Epithelial cell of esophagus (primary cell): ENCODE measurements at places on chromosomes 11 and 22.
A peak's percentile ranks its signal among the peaks of the same experiment; 100 is the strongest.

GRCh38 chr11:13692172-13692571 is 23.7 kb downstream of the FAR1 start:
- peak; percentile 58 for DNase-seq

GRCh38 chr11:66100272-66101065 is 30.4 kb downstream of the PACS1 start:
- DNase-seq = peak; percentile 52

GRCh38 chr22:37301144-37301830 is 19.0 kb downstream of the CYTH4 start:
- DNase-seq = no peak

DNA sequence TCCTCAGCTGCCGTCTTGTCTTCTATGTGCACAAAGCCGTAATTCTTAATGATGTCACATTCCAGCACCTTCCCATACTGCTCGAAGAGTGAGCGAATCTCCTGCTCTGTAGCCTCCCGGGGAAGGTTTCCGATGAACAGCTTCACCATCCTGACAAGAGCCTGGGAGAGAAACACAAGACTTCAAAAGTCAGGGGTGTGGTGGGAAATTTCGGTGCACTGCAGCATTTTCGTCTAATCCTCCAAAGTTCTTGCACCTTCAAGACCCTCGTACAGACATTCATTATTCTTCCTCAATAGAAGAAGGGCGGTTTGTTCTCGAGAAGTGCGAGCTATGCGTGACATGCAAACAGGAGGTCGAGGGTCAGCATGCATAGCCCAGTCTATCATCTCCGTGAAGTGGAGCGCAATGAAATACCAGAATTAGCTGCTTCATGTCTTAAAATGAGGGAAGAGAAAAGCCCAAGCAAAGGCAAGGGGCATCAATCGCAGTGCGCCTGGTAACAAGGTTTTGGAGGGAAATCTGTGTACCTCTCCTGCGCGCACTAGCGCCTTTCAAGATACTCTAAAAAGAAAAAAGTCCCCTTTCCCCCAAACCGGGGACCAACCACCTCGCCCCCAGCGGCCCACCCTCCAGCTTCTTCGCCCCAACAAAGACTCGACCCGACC is 622 bp downstream of the RBM4B start:
- peak; percentile 7 for DNase-seq

DNA sequence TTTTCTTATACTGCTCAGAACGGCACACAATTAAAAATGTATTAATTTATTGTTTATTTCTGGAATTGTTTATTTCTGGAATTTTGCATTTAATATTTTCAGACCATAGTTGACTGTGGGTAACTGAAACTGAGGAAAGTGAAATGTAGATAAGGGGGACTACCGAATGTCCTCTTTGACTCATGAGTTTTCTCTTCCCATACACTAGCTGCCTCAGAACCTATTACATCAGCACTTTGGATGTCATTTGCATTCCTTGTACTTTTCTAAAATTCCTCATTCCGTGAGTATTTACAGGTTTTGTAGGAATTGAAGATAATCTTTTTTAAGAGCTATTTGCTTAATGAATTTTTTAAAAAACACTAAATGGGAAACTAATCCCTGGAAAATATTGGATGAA is 29.8 kb downstream of the ZC3H12C start:
- no peak for DNase-seq

- no peak for DNase-seq
These were observed 1131.9 kb downstream of the BRD1 start for GRCh38 chr22:48695731-48696305.

- DNase-seq = no peak
These were observed 43.3 kb upstream of the EP300 start for GRCh38 chr22:41048791-41049717.

- no peak for DNase-seq
These were observed 57.9 kb downstream of the DYNC2H1 start for GRCh38 chr11:103167166-103167565.

DNA sequence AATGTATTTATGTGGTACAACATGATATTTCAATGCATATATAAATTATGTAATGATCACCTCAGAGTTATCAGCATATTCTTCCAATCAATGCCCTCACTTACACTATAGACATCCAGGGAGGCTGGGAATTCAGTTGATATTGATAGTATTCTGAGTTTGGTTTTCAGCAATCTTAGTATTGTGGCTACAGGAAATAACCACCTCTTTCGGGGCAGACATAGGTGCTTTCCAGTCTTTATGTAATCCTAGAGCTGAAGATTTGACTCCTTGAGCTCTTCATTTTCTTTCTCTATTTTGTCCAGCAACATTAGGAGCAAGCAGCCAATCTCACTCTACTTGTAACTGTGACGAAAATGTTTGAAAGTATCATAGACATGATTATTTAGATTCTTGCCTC is 712.7 kb upstream of the KIRREL3 start:
- DNase-seq = no peak

DNA sequence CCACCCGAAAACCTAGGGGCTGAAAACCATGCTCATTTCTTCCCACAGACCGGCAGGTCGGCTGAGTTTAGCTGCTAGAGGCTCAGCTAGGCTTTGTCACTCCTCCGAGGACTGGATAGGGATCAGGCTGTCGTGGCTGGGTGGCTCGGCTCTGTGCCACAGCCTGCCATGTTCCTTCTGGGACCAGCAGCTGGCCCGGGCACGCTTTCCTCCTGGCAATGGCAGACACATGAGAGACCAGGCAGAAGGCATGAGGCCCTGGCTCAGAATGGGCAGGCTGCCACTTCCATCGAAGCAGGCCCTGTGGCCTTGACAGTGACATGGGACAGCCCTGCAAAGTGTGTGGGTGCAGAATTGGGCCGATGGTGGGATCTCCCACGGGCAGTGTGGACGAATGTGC is 20.9 kb downstream of the PARVG start:
- DNase-seq = no peak

- DNase-seq = peak; percentile 8
These were observed at the start of gene LARGE1 for GRCh38 chr22:33920197-33920540. LARGE1 (minus strand) TSS chr22:33920476.

GRCh38 chr11:71917646-71918140 is 10.7 kb downstream of the XNDC1N start:
- DNase-seq = no peak

GRCh38 chr11:104526006-104526405 is 362.1 kb upstream of the PDGFD start:
- no peak for DNase-seq

GRCh38 chr11:34344768-34345539 is 12.9 kb downstream of the ABTB2 start:
- DNase-seq = peak; percentile 86

DNA sequence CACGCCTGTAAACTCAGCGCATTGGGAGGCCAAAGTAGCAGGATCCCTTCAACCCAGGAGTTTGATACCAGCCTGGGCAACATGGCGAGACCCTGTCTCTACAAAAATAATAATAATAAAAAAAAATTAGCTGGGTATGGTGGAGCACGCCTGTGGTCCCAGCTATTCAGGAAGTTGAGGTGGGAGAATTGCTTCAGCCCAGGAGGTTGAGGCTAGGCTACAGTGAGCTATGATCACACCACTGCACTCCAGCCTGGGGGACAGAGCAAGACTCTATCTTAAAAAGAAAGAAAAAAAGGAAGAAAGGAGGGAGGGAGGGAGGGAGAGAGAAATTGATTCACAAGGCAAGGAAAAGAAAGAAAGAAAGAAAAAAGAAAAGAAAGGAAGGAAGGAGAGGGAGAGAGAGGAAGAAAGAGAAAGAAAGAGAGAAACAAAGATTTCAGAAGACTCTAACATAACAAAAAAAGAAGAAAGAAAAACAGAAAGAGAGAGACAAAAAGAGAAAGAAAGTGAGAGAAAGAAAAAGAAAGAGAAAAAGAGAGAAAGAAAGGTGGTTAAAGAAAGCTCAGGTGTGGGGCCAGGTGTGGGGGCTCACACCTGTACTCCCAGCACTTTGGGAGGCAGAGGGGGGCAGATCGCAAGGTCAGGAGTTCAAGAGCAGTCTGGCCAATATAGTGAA is 37.3 kb upstream of the MYH9 start:
- no peak for DNase-seq

- no peak for DNase-seq
These were observed 21.9 kb upstream of the PARVG start for GRCh38 chr22:44158816-44159215.

- DNase-seq = peak; percentile 94
These were observed at the start of gene FJX1 for GRCh38 chr11:35617687-35618496. FJX1 (plus strand) TSS chr11:35618460; CDS start chr11:35618637, 177 bp downstream.

GRCh38 chr11:2551131-2551530 is 106.3 kb downstream of the KCNQ1 start:
- DNase-seq = no peak

- no peak for DNase-seq
These were observed 35.1 kb downstream of the APOL1 start for GRCh38 chr22:36287881-36288515.

DNA sequence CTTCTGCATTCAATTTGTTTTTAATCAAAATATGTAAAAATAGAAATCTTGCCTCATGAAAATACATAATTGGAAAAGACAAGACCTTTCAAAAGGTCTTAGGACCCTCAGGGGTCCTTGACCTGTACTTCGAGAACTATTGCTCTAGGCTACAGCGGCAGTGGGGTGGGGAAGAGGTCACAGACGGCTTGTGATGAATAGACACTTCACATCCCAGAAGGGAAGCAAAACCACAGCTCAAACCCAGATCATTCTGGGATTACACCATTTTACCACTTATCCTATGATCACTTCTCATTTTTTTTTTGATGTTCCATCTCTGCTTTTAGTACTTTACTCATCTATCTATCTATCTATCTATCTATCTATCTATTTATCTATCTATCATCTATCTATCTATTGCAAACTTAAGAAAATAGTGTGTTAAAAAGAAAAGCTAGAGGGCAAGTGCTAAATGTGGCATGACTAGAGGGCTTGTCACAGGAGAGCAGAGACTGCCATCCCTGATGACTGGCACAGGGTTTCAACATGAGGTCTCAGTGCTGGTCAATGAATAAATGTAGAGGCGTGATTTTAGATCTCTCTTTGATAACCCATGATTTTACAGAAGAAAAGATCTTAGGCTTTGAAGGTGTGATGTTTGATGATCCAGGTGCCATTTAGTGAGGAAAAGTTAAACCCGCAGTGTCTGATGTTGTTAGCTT is 37.1 kb downstream of the RNF141 start:
- no peak for DNase-seq

DNA sequence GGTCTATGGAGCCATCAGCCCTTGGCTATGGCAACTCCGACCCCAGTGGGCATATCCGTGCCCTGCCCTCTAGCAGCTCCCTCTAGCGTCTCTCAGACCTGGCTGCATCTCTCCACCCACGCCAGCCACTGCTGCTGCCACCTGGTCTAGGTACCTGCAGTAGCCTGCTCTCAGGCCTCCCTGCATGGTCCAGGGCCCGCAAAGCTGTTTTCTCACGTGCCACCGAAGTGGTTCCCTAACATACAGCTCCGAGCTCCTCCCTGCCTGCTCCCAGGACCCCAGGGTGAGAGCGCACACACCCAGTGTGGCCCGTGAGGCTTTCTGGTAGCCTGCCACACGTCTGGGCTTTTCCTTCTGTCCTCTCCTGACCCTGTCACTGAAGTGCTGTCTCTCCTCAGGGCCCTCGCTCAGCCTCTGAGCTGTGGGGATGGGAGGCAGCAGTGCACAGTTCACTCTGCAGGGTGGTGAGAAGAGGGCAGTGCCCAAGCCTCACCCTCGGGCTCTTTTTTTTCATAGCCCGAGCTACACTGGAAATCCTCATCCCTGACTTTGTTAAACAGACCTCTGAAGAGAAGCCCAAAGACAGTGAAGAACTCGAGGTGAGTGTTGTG is 14.3 kb downstream of the DGCR8 start:
- DNase-seq = no peak

DNA sequence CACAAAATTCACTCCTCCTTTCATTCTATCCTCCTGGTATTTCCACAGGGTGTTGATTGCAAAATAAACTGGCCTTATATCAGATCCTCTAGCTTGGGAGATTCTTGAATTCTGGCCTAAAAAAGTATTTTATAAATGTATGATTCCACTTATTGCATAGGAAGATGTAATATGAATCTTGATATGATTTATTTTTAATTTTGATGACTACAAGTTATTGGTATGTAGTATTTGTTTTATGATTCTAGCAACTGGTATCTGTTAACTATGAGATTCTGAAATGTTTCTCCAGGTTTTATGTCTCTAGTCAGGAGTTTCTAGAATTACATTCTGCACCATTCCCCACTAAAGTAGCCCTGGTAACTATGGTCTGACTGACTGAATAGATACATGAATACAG is 373.9 kb upstream of the C11orf87 start:
- DNase-seq = no peak

GRCh38 chr11:120655589-120655988 is 144.0 kb downstream of the GRIK4 start:
- no peak for DNase-seq

GRCh38 chr22:49524362-49524761 is 303.3 kb downstream of the BRD1 start:
- DNase-seq = no peak

- no peak for DNase-seq
These were observed 32.9 kb upstream of the RELT start for GRCh38 chr11:73343076-73343873.

- DNase-seq = no peak
These were observed 22.6 kb downstream of the IZUMO1R start for GRCh38 chr11:94326947-94327346.

DNA sequence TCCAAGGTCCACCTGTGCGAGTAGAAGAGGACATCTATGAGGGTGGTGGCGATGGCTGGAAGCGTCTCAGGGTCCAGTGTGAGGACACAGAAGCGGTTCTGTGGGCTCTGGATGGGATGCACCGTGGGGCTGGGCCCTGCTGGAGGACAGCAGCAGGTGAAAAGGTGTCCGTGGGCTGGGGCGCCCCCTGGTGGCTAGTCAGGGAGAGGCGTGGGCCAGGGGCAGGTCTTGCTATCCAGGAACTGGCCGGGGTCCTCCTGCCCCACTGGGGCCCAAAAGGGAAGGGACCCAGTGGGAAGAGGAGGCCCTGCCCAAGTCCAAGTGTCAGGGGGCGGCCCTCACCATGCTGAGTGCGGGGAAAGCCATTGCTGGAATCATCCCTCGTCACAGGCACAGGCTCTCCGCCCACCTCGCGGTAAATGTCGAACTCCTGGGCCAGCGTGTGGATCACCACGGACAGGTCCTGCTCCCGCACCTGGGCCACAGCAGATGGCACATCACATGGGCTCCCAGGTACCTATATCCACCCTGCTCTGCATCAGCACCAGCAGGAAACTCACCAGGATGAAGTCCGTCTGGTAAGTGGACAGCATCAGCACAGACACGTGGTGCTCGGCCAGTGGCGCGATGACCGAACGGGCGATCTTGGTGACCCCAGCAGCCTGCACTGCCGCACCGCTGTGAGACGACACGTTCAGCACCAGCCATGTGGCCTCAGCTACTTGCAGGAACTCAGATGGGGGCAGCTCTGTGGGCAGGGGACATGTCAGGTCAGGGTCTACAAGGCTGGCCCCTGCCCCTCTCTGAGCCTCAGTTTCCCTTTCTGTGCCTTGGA is 2.3 kb downstream of the CASTOR1 start:
- peak; percentile 71 for DNase-seq

DNA sequence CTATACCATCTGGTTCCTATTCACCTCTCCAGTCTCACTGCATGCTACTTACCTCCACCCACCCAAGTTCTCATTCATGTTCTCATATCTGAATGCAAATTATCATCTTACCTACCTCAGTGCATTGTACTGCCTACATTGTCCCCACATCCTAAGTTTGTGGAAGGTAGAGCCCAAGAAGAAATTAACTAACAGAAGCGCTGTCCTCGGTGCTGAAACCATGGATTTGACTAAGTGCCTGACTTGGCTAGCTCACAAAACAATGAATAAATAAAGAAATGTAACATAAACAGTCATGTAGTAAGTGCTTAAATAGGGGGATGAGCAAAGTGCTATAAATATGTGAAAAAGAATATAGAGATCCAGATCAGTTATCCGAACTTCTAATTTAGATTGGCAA is 63.2 kb downstream of the GRIA4 start:
- peak; percentile 75 for DNase-seq

- DNase-seq = no peak
These were observed 16.9 kb upstream of the PIK3C2A start for GRCh38 chr11:17224727-17225126.
